Naive thymus-derived CD8-positive, alpha-beta T cell (primary cell): ENCODE measurements at places on chromosomes 5 and 9.

GRCh38 chr9:132575005-132575609, 7.3 kb upstream of the BARHL1 start:
- peak; percentile 60 for DNase-seq

GRCh38 chr5:160251406-160252155, 22.3 kb downstream of the FABP6 start:
- no peak for DNase-seq

DNA sequence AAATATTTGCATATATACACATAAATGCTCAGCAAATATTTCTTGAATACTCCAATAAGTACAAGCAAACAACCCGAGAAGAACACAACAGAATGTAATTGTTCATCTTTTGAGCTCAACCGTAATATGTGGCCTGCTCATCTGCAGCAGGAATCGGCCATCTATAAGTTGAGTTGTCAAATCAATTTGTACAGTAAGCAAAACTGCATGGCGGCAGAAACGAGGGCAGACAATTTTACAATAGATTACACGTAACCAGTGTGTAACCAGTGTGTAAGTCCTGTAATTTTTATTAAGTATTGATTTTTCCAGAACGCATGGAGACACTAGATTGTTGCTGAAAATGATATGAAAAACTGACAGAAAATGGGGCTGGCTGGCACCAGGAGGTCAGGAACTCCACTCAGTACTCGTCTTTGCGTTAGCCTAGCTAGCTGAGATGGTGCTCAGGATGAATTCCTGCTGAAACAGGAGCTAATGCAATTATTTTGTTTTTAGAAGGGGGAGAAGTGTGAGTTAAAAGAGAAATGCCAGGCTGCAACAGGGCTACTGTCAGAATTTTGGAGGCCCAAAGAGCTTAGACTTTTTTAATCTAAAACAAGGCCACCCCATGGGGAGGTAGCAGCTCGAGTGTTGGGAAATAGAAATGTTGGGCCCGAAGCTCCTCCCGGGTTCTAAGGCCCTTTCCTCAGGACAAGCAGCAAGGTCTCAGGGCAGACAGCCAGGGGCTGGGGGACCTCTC, 682 bp downstream of the DHX29 start:
- DNase-seq: peak; percentile 5

DNA sequence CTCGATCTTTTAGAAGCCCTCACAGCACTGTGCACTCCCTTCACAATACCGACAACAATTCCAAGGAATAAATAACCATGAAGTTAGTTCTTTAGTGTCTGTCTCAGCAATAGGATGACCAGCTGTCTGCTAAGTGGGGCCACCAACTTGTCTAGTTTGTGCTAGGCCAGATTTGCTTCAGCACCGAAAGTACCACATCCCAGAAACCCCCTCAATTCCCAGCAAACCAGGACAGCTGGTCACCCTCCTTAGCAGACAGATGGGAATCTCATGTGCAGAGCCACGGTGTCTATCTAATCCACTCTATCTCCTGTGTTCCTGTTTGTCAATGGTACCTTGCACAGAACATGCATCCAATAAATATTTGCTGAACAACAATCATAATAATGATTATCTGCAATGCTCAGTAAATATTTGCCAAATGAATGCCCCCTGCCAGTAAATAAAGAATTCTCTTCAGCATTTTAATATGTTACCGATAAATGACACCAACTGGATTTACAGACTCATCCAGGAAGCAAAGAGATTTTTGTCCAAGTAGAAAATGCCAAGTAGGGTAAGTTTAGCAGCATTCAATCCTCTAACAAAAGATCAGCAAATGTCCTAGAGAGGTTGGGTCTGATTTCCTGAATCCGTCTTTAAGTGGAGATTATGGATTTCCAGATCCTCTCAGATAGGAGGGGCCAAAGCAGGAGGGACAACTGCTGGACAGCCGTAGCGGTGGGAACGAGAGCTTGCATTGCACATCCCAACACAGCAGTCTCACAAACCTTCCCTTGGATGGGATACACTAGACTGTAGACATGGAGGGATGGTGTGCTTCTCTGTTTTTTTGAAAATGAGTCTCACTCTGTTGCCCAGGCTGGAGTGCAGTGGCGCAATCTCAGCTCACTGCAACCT, 51.9 kb upstream of the ANKRD33B start:
- DNase-seq: no peak

- no peak for DNase-seq
These were observed 87.7 kb upstream of the PTPN3 start for GRCh38 chr9:109585796-109586195.

GRCh38 chr5:87850843-87851242, 417.8 kb downstream of the TMEM161B start:
- no peak for DNase-seq

GRCh38 chr5:2433086-2433485, 318.4 kb downstream of the IRX2 start:
- DNase-seq: no peak

GRCh38 chr9:128370367-128370751, 815 bp upstream of the URM1 start:
- no peak for DNase-seq

- DNase-seq: no peak
These were observed 30.0 kb downstream of the DNAJC21 start for GRCh38 chr5:34959323-34959722.

DNA sequence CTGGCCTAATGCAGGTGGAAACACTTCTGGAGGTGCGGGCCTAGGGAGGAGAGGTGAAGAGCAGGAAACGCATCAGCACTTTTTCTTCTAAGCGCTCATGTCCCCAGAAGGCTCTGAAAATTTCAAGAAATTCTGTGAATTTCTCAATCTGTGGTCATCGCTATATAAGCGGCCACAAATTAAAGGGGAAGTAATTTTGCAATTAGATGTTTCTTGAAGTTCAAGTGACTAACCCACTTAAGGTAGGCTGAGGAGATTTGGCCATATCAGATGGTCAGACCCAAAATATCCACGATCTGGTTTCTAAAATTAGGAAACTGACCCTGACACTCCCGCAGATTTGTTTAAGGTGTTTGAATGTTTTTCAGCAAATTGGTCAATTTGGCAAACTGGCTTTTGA, 16.6 kb upstream of the HMGCR start:
- no peak for DNase-seq
